ENCODE measurements at places on chromosomes 2 and 18.
A peak's percentile ranks its signal among the peaks of the same experiment; 100 is the strongest.

DNA sequence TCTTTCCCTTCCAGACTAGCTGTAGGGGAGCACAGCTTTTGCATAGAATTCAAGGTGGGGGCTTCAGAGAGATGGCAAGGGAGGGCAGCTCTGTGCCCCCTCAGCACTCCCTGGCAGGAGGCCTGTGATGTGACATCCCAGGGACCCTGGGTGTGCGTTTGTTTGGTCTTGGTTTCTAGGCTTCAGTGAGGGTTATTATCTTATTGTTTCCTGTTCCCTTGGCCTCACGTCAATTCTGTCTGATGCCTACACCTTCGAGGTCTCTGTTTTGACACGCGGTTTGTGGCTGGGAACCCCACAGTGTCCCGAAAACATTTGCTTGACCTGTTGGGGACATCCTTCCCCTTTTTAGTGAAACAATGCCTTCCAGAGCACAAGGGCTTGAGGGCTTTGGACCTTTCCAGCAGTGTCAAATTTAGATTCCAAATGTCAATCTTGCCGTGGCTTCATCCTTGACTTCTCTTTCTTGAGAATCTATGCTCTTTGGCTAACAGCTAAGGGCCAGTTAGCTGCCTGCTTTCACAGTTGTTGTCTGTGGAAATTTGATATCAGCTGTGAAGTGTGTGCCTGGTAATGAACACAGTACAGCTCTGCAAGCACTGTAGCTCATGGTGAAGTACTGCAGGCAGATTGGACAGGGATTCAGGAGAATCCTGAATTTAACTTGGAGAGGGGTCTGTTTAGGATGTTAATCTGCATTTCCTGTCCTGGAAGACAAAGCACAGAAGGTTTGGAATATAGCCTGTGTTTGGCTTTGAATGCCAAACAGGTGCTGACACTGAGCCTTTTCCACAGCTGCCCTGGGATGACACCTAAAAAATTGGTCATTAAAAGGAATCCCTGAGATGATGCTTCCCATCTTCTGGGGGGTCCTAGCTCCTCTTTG, 108.2 kb upstream of the CXCR4 start:
- no peak for DNase-seq

- peak; percentile 35 for DNase-seq
These were observed 5.1 kb downstream of the HNMT start for GRCh38 chr2:137969418-137969765.

DNA sequence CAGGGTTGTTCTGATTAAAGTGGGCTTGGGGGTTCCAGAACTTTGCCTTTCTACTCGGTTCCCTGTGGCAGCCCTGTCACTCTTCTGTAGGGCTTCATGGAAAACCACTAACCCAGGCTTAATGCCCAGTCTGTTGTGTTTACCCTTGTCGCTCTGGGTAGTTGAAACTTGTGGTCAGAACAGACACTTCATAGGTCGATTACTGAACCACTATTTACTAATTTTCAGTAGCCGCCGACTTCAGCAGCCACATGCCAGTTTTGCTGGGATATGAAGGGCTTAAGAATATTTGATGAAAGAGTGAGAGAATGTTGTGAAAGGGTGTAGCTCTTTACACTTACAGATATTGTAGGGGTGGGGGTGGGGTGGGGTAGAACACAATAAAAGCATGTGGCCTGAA, 362.3 kb downstream of the RND3 start:
- DNase-seq = no peak

DNA sequence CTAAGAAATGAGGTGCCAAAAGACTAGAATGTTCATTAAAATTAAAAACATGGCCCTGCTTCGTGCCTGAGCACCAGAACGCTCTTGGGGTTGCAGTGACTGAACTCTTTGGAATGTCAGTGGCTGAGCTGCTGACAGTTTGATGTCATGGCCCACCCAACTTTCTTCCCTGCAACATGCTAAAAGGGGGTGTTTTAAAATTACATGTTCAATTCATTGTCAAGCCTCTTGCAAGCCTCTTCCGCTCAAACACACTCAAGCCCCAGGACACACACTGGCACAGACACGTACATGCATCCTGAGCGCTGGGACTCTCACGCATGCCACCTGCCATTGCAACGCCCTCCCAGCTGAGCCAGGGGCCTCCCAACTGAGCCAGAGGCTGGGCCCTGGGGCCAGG, 12.6 kb downstream of the RUFY4 start:
- no peak for DNase-seq

- peak; percentile 37 for DNase-seq
These were observed 186.1 kb upstream of the STON1 start for GRCh38 chr2:48343571-48344440.

DNA sequence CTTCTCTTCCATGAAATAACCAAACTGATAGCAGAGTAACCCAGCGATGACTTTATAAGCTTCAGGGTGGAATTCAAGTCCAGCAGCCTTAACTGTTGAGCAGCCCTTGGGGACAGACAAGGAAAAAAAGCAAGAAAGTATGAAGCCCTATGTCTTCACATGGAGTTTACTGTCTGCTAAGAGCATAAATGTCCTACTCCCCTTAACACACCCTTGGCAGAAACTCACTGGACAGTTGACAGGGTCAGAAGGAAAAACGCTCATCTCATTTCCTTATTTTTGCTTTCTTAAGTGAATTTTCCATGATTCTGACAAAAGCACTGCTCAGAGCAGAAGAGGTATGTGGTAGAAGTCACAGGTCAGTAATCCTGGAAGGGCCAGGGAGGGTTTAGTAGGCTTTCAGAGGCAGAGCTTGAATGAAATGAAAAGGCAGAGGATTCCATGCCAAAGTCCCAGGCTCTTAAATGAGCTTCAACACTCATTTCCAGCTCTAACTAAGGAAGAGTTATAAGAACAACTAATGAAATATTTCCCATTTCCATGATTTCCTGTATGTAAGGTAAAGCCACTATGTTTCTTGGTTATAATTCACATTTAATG, 683.3 kb upstream of the KLHL29 start:
- DNase-seq = no peak

DNA sequence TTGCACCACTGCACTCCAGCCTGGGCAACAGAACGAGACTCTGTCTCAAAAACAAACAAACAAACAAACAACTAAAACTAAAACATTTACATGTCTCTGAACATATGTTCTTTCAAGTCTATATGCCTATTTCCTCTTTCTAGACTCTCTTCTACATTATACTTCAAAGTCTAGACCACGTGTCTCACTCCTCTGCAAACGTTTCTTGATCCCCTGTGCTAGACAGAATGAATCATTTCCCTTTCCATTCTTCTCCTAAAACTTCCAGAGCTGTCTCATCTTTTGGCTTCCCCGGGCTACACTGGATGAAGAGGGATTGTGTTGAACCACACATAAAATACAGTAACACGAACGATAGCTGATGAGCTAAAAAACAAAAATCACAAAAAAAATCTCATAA, 67.1 kb downstream of the BAZ2B start:
- no peak for DNase-seq

DNA sequence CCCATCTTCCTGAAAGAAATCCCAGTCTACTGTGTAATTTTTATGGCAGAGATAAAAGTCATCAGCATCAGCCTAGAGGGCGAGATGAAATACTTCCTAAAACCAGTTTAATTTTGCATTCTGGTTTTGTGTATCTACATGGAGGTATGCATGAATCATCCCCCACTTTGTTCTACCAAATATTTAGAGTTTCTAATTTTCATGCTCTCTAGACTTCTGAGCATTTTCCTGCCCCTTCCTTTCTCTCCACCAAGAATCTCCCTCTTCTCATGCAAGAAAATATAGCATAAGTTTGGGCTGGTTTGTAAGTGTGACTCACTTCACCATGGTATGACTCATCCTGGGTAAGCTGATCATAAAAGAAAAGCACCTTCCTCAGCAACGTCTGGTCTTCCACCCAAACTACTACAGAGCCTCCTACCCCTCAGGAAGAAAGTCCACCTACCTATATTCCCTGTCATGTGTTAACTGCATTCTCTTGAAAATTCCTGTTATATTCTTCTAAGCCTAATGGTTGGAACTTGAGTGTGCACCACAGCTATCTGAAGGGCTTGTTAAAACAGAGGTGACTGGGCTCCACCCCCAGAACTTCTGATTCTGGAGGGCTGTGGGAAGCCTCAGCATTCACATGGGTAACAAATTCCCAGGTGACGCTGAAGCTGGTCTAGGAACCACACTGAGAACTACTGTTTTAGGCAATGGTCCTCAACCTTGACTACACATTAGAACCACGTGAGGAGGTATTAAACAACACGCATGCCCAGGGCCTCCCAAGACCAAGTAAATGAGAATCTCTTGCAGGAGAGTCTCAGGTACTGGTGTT, 37.4 kb upstream of the RAPGEF4 start:
- DNase-seq = peak; percentile 48

GRCh38 chr2:14348247-14348646, 284.3 kb upstream of the LRATD1 start:
- DNase-seq = no peak

- DNase-seq = no peak
These were observed 94.6 kb upstream of the LGALSL start for GRCh38 chr2:64359171-64359891.

DNA sequence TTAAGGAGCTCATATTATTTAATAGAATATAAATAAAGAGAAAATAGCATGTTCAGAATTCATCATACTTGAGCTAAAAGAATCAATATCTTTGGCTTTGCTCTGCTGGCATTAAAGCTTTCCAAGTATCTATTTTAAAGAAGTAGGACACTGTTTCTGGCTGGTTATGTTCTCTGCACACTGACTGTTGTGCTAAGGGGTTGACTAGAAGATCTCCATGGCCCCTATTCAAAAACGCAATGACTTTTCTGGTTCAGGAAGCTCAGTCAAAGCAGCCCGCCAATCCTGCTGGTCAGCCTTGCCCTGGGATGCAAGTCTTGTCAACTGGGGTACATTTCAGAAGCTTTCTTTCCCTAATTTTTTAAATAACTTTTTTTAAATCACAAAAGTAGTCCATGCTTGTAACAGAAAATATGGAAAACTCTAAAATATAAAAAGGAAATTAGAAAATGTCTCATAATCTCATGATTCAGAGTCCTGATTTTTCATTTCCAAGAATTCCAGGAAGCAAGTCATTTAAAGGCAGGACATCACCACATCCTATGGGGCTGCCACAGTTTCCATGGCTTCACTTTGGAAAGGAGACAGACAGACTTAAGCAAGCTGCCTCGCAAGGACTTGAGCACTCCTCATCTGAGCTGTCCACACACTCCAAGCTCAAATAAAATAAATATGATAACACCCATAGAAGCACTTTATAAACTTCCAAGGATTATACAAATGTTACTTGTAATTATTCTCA, 195.1 kb downstream of the TXNL1 start:
- no peak for DNase-seq

GRCh38 chr18:63336366-63337099, 17.0 kb upstream of the BCL2 start:
- DNase-seq = peak; percentile 63

- no peak for DNase-seq
These were observed 48.7 kb upstream of the C1GALT1C1L start for GRCh38 chr2:43724728-43725526.

GRCh38 chr2:225334514-225334913, 65.0 kb upstream of the NYAP2 start:
- DNase-seq = no peak

- DNase-seq = no peak
These were observed 315.0 kb downstream of the LPIN1 start for GRCh38 chr2:12061286-12062052.

- DNase-seq = no peak
These were observed 123.7 kb upstream of the ZNF516 start for GRCh38 chr18:76618721-76619120.

DNA sequence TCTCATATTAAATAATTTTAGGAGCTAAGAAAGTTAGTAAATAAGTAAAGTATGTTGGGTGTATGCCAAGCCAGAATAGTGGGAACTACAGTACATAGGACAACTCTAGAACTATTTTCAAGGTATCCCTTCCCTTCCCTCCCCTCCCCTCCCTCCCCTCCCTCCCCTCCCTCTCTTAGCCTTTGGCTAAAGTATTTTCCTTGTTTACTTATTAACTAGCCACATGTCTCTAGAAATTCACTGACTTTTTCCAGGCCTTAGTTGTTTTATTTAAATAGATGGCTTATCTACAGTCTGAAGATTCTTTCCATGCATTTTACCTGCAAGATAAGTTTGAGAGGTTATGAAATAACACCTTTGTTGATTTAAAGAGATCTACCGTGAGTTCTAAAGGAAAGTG, 402.1 kb downstream of the PARD3B start:
- DNase-seq = no peak

DNA sequence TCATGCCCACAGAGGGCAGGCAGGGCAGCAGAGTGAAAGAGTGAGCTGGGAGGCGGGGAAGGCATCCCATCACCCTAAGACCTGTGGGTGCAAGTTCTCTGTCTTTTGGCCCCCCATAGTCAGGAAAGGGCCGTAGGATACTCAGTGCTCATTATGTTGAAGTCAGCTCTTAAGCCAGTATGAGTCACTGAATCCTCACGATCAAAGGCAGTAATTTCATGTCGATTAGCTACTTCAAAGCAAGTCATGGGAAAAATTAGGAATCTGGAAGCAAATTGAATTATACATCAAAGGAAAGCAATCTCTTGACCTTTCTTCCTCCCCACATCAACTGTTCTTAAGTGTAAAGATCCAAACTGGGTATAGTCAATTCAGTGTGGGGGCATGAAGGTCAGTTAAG, 178.9 kb downstream of the FHOD3 start:
- DNase-seq = no peak

- no peak for DNase-seq
These were observed 486.1 kb upstream of the UBE2E3 start for GRCh38 chr2:180494286-180494685.

DNA sequence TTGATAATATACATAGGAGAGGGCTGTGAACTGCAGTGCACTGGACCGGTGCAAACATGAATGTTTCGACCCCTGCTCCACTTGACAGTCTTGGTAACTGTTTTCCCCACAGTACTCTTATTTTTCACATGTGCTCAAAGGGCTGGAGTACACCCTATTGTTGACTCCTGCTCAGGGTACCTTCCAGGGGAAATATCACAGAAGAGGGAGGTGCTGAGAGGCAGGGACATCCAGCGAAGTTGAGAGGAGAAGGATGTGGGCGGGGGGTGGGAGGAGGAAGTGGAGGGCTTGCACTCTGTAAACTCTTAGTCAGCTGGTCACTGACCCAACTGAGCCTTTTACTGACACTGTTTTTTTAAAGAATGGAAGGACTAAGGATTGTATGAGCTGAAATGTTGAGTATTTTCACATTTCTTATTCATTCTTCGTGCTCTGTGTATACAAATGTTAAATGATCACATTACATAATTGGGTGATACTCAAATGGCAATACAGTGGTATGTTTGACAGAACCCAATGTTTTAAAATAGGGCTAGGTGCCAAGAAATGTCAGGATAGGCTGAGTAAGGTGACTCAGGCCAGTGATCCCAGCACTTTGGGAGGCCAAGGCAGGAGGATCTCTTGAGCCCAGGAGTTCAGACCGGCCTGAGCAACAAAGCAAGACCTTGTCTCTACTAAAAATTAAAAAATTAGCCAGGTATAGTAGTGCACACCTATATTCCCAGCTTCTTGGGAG, 10.0 kb downstream of the INPP4A start:
- DNase-seq = peak; percentile 11

GRCh38 chr2:113878743-113879142, 11.1 kb upstream of the ACTR3 start:
- no peak for DNase-seq
